Stimulated activated CD4-positive, alpha-beta T cell treated with anti-CD3 and anti-CD28 coated beads, Interleukin-1b, Interleukin-23, amount 100 ng/mL, for 24 hours (primary cell): ENCODE measurements at places on chromosomes 5 and 9.

DNA sequence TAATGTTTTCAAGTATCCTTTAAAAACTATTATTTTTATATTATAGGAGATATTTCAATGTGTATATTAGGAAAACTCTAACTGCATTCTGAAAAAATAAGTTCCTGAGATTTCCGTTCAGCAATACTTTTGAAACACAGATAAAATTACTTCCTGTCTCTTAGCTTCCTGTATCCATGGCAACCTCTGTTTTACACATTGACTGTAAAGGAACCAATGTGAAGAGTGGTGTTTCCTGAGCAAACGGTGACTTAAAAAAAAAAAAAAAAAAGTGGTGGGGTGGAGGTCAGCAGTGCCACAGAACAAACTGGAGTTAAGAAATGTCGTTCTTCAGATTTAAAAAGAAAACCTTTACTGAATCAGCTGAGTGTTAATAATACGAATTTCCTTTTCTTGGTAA is at the start of gene LRRC70:
LRRC70 (plus strand) TSS at position 280 of the 400 bp plus-strand sequence. CDS start 620 bp downstream, outside the sequence.
- DNase-seq, result no peak

DNA sequence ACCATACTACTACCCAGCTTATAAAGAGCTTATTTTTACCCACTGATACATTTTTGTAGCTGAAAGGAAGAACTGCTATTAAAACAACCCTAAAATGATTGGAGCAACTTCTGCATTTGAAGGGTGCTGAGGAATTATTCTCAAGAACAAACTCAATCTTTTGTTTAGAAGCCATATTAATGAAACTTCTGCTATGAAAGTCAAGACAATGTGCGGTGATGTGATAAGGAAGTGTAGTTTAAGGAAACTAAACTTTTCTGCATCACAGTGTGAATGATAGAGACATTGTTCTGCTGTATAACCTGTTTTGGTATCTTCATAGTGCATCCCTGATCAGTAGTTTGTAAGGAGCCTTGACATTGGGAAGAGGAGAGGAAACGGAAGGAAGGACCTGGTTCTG is 408.5 kb downstream of the TMEM38B start:
- DNase-seq, result no peak

- DNase-seq, result no peak
Observed at GRCh38 chr9:98362624-98363252, 107.3 kb upstream of the TBC1D2 start.

DNA sequence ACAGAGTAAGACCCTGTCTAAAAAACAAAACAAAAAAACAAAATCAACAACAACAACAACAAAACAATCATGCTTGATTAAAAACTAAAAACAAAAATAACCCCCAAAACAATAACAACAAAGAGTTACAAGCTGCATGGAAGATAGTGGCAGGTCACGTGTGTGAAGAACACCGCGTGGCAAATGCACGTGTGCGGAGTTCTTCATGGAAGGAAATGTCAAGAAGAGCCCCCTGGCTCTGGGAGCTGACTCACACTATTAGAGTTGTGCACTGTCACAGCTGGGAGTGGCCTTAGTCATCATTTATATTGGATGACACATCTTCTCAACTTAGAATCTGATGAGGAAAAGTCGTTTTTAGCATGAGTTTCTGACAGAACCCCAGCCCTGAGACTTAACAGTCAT is 110.5 kb downstream of the JMY start:
- DNase-seq, result no peak

DNA sequence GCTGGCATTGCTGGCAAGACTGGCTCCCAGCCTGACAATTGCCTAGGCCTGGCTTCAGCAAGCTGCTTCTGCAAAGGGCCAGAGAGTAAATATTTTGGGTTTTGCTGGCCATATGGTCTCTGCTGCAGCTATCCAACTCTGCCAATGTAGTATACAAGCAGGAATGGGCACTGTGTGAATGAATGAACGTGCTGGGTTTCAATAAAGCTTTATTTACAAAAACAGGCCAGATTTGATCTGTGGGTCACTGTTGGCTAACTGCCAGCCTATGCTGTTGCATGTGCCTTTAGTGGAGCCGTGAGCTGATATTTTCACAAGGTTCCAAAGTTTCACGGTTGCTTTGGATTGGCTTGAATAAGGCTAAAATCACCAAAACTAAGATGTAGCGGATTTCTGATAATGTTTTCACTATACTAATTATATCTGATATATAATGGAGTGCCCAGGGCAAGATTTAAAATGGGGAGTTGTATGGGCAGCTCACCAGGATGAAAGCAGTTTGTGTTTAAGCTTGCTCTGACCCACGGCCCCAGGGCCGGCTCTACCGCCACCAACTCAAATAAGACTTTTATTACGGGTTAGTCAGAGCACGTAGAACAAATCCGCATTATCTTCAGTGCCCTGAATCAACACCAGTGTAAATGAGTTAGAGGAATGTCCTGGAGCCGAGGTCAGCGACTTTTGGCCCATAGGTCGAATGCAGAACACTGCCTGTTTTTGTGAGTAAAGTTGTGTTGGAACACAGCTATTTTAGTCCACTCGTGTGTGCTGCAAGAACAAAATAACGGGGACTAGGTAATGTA is 98.6 kb upstream of the DAP start:
- no peak for DNase-seq

DNA sequence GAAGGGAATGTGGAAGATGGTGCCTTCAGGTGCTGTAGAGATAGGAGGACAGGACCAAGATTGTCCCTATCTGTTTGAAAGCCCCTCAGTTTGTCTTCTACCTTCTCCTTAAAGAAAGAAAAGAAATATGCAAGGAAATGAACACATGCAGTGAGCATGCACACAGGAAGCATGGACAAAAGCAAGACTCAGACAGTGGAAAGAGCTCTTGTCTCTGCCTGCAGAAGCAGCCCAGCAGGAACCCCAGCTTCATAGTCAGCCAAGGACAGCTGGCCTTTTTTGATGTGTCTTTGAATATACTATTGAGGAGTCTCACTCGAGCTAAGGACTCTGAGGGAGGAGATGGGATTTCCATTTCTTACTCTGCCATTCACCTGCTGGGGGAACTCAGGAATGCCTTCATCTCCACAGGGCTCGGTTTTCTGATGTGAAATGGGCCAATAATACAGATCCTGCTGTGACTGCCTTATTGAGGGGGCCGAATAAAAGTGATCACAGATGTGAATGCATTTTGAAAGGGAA is 132.5 kb upstream of the ADRA1B start:
- DNase-seq, result no peak

GRCh38 chr9:77829420-77829819 is 181.3 kb upstream of the GNA14 start:
- DNase-seq, result no peak

- DNase-seq, result no peak
Observed at GRCh38 chr5:16033187-16033925, 146.2 kb downstream of the MARCHF11 start.

DNA sequence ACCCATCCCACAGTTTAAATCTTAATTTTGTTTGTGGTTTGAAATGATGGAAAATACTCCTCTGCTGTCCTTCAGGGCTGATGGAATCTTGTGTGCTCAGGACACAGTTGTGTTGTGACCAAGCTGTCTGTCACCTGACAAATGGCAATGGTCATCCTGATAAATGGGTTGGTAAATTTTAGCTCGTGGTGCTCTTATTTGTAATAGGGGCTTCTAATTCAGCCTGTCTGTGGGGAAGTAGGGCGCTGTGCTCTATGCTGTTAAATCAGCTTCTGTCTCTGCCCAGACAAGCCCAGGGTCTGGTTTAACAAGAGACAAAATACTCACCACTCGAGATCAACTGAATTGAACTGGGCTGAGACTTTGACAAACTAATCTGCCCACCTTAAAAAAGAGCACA is 4.5 kb downstream of the LRRTM2 start:
- DNase-seq, result no peak

- DNase-seq, result no peak
Observed at GRCh38 chr9:23621924-23622323, 204.1 kb downstream of the ELAVL2 start.

DNA sequence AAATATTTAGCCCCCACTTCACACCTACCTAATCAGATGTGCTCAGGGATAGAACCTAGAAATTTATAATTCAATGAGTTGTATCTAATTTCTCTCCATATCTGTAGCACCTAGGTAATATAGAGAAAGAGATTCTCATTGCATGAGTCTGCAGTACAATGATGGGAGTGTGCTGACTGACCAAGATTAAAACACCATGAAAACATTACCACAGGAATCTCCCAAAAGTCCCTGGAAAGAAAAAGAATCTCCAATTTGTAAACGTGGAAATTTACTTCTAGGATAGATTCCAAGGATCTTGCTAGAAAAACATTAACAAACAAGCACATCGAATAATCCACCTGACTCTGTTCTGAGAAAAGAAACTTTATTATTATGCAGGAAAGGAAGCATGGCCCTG is 45.0 kb upstream of the DMRTA1 start:
- no peak for DNase-seq

GRCh38 chr5:90899014-90899604 is 340.5 kb downstream of the ADGRV1 start:
- DNase-seq, result no peak

DNA sequence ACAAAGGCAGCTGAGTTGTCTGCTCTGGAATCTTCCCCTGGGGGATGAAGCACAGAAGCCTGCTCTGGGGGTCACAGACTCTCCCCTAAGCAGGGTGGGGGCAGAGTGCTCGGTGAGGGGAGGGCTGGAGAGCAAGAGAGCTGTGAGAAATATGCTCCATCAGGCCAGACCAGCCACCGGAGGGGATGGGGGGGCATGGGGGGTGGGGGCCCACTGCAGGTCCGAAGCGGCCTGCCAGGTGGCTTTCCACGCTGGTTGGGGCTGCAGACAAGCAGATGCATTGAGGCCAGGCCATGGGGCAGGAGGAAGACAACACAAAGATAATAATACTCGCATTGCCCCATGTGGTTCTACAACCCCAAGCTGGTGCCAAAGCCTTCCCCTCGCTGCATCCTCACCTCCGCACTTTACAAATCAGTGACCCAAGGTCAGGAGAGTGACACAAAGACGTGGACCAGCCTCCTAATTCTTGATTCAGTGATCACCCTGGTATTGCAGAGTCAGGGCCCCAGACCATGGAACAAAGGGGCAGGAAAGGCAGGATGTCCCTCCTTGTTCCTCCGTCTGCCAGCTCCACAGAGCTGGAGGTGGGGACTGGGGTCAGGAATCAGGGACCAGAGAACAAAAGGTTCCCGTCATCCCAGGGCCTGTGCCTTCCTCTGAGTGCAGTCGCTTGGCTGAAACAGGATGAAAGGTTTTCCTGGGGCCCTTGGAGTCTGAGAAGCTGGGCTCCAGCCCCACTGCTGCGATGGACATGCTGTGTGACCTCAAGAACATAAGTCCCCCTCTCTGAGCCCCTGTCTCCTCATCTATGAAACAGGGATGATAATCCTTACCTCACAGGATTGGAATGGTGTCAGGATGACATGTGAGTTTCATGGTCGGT is 37.2 kb upstream of the GABRP start:
- no peak for DNase-seq

- no peak for DNase-seq
Observed at GRCh38 chr5:100706776-100707175, 171.6 kb downstream of the FAM174A start.

DNA sequence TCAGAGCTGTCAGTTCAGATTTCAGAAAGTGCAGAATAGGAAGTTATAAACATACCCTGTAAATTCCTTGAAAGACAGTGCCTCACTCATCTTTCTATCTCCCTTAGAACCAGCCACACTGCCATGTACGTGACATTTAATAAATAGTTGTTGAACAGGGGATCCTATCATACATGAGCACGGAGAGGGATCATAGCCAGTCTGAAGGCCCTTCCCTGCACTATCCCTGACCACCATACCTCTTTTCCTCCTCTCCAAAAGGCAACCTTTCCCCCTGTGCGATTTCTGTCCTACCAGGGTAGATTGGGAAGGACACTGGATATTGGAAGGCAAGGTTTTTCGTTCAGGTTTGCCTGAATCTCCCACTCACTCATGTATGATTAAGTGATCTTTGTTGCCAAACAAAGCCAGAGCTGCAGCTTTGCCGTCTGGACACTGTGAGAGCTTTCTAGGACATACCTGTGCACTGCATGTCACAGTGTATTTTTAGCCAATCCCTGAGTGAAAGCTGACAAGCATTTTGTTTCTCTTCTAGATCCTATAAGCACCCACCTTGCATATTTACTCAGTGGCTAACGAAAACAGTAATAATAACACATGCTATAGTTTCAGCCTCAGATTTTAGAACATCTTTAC is 986.5 kb upstream of the WWC1 start:
- DNase-seq, result no peak

DNA sequence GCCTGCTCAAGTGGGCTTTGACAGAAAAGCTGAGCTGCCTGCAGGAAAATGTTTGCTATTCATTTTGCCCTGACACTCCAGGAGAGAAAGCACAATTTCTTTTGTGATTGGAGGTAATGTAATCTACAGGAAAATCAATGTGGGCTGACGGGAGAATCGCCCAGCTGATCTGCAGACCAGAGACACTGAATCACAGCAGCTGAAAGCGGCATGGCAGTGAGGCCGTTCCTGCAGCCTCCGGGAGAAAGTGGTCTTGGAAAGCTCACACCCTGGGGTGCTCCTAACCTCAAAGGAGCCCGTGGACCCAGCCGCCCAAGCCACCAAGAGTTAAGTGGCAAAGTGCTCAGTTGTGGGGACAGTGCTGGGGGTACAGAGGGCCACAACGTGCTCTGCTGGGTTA is 593.6 kb downstream of the BNC2 start:
- no peak for DNase-seq

GRCh38 chr9:132069046-132069898 is 10.4 kb downstream of the MED27 start:
- DNase-seq, result no peak

DNA sequence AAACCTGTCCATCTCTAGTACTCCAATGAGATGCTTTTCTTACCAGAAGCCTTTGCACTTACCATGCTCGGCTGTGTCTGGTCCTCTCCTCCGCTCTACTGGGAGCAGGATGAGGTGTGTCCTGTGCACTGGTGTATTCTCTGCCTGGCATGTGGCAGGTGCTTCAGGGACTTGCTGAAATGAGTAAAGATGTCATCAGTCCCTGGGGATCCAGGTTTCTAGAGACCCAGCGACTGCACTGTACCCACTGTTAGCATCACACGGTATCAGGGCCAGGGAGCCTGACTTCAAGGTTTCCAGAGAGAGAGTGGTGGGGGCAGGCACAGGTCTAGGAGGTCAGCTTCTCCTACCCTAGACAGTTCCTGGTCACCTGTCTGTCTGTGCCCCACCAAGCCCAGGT is 10.5 kb downstream of the PTTG1 start:
- no peak for DNase-seq

DNA sequence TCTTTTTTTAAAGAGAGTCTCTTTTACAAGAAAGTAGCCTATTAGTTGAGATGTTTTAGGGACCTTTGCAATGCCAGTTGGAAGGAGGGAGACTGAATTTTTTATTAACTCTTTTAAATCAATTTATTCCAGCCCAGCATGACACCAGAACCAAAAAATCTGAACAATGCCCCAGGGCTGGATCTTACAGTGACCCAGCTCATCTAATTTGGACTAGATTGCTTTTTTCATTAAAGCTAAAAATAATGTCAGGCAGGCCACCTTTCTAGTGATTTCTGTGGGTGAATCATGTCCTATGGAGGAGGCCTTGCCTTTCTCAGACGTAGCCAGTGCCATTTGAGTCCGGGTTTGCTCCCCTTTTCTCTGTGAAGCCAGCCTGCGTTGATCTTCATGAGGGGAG is 38.8 kb downstream of the MAP1B start:
- no peak for DNase-seq
